ENCODE measurements at places on chromosomes 2 and 18.

- DNase-seq: no peak
Measured at GRCh38 chr18:3015204-3015592, 2.3 kb upstream of the LPIN2 start.

GRCh38 chr18:35030277-35030989 is 10.8 kb upstream of the MAPRE2 start:
- peak; percentile 68 for DNase-seq

DNA sequence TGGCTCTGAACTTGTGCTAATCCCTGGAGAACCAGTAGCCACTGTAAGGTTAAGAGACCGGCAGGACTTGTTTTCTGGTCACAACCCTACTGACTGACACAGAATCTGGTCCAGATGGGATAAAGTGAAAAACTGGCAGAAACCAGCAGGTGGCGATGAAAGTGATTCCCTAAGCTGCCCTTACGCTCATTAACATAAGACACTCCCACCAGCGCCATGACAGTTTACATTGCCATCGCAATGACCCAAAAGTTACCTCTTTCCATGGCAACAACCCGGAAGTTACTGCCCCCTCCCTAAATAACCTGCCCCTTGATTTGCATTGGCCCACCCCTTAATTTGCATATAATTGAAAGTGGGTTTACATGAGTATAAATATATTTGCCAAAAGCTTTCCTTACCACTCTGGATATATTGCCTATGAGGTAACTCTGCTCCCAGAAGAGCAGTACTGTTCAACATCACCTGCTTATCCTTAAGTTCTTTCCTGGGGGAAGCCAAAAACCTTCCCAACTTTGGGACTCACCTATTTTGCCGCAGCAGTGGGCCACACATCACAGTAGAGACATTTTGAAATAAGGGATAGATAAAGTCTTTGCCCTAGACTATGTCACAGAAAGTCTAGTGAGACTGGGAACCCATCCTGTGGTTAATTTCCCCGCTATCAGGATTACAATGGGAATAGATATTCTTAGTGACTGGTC is 35.8 kb upstream of the AFF3 start:
- DNase-seq: peak; percentile 87

- peak; percentile 63 for DNase-seq
Measured at GRCh38 chr2:232142049-232142448, 180.5 kb downstream of the DIS3L2 start.

GRCh38 chr2:239710953-239711861 is 310.4 kb upstream of the HDAC4 start:
- no peak for DNase-seq

- DNase-seq: no peak
Measured at GRCh38 chr18:56723068-56723467, 71.9 kb downstream of the WDR7 start.

- DNase-seq: no peak
Measured at GRCh38 chr2:233901884-233902283, 15.3 kb upstream of the TRPM8 start.

DNA sequence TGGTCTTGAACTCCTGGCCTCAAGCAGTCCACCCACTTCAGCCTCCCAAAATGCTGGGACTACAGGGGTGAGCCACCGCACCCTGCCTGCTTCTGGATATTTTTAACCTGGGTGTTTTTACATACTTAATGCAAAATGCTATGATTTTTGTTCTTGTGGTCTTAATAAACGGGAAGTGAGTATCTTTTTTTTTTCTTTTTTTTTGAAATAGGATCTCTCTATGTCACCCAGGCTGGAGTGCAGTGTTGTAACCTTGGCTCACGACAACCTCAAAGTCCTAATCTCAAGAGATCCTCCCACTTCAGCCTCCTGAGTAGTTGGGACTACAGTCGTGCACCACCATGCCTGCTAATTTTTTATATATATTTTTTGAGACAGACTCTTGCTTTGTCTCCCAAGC is 19.2 kb upstream of the ASXL2 start:
- DNase-seq: peak; percentile 11

DNA sequence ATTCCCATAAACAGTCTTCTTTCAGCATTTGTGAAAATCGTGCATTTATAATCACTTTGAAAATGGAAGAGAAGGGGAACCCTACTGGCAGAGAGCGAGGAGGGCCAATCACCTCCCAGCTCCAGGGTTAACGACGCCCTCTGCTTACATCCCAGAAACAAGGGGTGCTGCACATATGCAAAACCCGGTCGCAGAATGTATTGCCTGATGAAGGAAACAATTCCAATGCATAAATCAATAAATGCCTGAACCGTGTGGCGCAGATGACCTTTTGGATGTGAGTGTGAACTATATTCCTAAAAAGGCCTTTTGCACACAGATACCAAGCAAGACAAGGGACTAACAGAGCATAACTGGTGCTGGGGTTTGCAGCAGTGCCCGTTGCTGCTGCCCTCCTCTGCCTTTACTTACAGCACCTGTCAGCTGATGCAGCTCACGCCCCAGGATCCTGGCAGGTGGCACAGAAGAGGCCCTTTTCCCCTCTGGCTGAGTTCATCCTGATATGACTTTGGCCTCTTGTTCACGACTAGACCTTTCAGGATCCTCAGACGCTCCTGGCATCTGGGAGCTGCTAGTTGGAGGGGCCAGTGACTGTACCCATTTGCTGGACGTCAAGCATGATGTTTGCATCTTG is 67.8 kb downstream of the MYT1L start:
- no peak for DNase-seq

GRCh38 chr2:113769555-113769954 is 13.1 kb upstream of the SLC35F5 start:
- DNase-seq: no peak

- DNase-seq: no peak
Measured at GRCh38 chr2:32246911-32247310, 17.8 kb downstream of the NLRC4 start.

GRCh38 chr2:118644190-118644589 is 203.3 kb downstream of the EN1 start:
- no peak for DNase-seq

DNA sequence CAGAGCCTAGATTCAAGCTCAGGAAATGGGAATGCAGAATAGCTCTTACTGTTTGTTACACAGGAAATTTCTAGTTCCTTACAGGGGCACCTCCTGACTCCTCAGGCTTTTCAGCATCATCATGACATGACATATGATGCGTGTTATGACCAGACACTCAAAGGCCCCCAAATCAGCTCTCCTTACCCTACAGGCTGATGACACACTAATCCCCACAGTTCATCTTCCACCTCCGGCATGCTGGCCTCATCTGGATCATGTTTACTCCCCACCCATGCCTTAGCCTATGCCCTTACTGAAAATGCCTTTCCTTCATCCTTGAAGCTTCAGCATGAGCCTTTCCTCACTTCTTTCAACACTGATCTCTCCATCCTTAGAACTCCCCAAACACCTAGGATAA is 356.9 kb downstream of the SETBP1 start:
- no peak for DNase-seq

GRCh38 chr2:64463781-64464180 is 9.8 kb downstream of the LGALSL start:
- no peak for DNase-seq

DNA sequence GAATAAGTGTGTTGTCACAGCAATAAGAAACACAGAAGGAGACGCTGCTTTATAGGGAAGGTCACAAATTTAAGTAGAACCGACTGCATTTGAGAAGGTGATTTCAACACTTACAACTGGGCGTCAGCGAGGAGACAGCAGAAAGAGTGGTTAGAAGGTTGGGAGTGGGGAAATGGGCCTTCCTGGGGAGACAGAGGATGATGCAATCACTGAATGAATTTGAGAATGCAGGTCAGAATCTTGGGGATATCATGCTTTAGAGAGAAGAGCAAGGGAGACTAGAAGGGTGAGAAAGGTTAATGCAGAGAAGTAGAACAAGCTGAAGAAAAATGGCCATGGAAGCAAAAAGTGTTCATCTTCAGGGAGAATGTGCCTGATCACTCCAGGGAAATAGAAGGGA is 616.1 kb upstream of the FAM98A start:
- DNase-seq: no peak

DNA sequence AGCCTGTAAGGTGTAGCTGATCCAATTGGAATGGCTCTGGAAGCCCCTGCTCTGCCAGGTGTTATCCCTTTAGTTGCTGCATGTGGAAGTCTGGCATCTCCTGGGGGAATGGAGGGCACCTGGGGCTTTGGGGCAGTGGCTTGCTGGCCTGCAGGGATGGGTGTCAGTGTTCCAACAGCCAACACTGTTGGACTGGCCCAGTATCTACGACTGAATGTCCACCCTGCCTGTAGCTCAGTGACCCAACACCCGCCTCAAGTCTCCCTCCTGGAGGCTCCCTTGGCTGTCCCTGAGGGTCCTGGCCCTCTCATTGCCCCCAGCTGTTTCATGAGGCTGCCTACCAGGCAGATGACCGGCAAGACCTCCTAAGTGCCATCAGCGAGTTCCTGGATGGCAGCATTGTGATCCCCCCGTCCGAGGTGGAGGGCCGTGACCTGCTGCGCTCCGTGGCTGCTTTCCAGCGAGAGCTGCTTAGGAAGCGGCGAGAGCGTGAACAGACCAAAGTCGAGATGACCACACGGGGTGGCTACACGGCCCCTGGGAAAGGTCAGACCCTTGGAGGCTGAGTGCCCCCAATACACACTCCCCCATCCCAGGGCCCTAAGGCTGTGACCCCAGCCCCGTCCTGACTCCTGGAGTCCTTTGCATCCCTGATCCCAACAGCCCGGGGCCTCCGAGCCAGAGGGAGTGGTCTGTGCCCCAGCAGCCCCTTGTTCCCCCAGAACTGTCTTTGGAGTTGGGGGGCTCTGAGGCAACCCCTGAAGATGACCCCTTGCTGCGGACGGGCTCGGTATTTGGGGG is 7.7 kb downstream of the SLC4A3 start:
- DNase-seq: no peak

- no peak for DNase-seq
Measured at GRCh38 chr2:150532020-150532419, 44.6 kb upstream of the RND3 start.

GRCh38 chr2:70720124-70720523 is 47.9 kb downstream of the ADD2 start:
- DNase-seq: no peak

GRCh38 chr2:174286172-174286571 is 37.8 kb upstream of the OLA1 start:
- no peak for DNase-seq

DNA sequence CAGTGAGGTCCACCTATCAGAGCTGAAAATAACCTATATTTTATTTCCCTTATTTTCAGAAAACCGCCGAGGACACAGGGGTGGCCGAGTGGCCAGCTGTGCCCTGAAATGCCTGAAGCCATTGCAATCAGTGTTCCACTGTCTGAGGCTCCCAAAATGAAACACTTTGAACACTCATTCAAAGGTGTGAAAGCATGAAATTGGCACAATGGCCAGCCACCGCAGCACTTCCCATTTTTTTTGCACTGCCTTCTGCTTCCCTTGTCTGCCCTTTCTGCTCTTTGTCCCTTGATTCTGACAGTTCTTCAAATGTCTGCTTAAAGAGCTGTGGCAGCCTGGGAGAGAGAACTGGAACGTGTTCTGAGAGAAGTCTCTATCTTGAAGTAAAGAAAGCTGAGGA is 1127.5 kb upstream of the CELF4 start:
- DNase-seq: peak; percentile 50

Measured in OCI-M1 (cell line).